ENCODE measurements at places on chromosomes 12 and 14.

- no peak for DNase-seq
Observed at GRCh38 chr12:89288959-89289358, 63.3 kb downstream of the DUSP6 start.

DNA sequence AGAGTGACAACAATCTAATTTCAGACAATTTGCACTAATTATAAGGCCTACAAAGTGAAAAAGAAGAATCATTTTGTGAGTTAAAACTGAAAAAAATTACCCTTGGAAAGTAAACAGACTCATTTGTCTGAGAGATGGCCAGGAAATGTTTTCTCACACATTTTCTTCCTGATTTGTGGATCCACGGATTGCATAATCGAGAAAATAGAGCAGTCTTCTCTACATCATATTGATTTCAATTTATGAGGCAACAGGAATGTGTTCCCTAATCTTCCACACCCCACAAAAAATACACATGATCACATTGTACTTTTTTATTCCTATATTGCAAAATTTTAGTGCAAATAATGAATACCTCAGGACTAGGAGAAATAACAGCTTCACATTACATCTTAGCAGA is 160.8 kb downstream of the CCER1 start:
- no peak for DNase-seq

DNA sequence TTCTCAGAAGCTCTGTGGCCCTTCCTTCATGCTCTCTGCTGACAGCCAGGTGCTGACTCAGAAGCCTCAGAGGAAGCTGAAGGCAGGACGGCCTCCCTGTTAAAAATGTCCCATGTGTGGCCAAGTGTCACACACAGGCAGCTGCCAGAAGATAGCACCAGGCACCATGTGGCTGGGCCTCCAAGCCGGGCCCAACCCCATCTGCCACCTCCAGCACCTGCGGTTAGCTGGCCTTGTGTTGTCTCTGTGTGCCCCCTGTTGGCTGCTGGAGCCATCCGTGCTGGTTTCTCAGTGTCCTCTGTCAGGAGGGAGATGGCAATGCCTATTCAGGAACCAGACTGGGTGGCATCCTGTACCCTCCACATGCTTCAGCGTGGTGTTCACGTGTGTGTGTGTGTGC is 63.2 kb downstream of the TSPAN11 start:
- DNase-seq: no peak

DNA sequence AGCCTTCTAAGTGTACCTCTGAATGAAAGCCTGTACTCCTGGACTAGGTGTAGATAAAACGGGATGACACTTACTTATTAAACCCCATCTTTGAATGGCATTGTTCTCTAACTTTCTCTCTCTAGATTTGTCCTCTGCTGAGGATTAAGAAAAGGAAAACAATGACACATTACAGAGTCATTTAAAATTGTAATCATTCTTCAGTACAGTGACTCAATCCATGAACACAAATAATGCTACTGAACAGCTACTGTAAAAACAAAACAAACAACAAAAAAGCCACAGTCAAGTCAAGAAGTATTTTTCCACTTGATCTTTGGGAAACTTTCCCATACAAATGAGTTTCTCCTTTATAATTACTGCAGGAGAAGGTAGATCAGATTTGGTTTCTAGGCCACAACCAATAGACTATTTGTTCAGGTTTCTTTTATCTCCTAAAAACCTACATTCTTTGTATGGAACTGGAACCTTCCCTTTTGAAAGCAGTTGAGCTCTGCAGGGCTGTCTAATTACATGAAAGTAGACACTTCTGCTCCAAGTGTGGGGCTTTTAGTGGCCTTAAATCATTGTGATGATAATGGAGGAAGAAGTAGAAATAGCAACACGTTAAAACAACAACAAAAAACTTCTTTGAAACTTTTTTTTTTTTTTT is 219.1 kb downstream of the ESR2 start:
- no peak for DNase-seq

DNA sequence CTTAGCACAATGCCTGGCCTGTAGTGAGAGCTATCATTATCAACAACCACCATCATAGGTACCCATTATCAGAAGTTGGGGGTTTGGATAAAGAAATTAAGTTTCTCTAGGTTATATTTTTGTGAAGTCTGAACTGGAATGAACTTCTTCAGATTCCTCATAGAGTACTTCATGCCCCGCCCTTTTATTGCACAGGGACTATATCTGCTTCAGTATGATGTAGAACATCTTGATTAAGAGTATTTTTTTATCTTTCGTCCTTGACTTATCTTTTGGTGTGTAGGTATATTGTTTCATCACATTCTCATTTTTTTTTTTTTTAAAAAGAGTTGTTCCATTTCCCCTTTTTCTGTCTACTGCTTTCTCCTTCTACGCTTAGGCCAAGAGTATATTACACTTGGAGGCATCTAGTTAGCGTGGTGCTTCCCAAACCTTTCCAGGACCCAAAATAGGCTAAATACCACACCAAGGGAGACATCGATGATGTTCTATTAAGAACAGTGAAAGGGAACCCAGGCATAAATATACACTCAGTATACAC is 467.5 kb downstream of the ZFP36L1 start:
- no peak for DNase-seq

DNA sequence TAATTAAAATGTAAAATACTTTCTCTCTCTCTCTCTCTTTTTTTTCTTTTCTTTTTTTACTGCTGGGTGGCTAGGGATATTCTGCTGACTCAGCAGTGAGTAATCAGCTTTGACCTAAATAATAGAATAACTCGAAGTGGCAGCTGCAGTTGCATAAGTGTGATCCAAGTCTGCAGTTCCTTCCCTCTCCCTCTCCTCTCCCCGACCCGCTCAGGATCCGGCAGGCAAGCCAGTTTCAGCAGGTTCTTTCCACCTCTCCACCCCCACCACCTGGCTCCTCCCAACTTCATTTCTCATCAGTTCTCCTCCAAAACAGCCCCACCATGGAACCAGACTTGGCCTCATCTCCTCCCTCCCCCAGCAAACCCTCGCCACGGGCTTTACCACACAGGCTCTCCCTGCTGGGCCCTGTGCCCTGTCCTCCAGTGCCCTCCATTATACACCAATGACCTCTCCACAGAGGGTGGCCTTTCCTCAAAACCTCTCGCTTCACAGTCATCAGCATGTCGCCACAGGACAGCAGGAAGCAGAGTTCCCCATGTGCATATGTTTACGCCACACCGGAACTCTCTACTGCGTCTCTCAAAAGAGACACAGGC is 22.4 kb downstream of the SLC7A8 start:
- peak; percentile 47 for DNase-seq

- DNase-seq: no peak
Observed at GRCh38 chr14:101191101-101191720, 287.7 kb upstream of the RTL1 start.

DNA sequence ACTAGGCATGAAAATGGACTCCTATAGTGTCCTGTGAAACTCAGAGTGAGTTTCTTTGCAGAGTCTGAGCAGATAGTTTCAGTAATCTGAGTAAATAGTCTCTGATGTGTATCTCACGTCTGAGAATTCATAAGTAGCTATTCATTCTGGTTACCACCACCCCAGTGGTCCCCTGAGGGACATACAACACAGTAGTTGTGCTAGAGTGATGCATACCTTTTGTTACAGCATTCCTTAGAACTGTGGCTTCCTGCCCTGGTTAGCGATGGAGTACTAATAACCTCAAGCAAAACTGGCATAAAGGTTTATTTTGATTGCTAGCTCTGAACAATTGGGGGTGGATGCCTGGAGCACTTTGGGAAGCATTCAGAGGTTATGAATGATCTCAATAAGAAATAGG is 114.7 kb downstream of the DAAM1 start:
- no peak for DNase-seq

- no peak for DNase-seq
Observed at GRCh38 chr12:120586206-120586605, 5.0 kb upstream of the POP5 start.

GRCh38 chr12:124744273-124744640 is 119.4 kb downstream of the SCARB1 start:
- DNase-seq: no peak

- DNase-seq: no peak
Observed at GRCh38 chr12:43361031-43361710, 190.8 kb downstream of the ADAMTS20 start.

GRCh38 chr12:124632519-124632984 is 65.1 kb upstream of the NCOR2 start:
- no peak for DNase-seq

DNA sequence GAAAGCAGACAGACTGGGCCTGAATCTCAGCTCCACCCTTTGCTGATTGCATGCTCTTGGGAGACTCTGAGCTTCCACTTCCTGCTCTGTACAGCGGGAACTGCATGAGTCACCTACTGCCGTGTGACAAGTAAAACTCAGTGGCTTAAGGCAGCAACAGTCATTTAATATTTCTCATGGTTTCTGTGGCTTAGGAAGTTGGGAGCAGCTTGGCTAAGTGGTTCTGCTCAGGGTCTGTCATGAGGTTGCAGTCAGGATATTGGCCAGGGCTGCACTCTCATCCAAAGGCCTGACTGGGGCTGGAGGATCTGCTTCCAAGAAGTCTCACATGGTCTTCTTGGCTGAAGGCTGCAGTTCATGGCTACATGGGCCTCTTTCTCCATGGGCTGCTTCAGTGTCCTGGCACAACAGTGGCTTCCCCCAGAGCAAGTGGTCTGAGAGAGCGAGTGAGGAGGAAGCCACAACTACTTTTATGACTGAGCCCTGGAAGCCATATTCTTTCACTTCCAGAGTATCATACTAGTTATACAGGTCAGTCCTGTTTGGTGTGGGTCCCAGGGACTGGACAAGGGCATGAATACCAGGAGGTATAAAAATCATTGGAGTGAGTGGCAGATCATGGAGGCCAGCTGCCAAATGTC is 49.7 kb downstream of the FAM222A start:
- DNase-seq: no peak

GRCh38 chr14:104389326-104390220 is 190.0 kb upstream of the C14orf180 start:
- no peak for DNase-seq

GRCh38 chr12:107437954-107438353 is 247.6 kb upstream of the PWP1 start:
- DNase-seq: no peak

GRCh38 chr14:103161054-103161397 is 37.8 kb downstream of the TNFAIP2 start:
- no peak for DNase-seq
